ENCODE measurements at places on chromosomes 5 and 9. TPM values are rescaled to one million over a fixed set of nuclear protein-coding genes. Genes with fewer than 3 reads are reported as not detected.
A peak's percentile ranks its signal among the peaks of the same experiment; 100 is the strongest.

The RASGRF2 gene
- 17.4 TPM for total RNA-seq

The RNF14 gene
- 53.0 TPM for total RNA-seq

The LCN6 gene
- 24.2 TPM for total RNA-seq

The SPATA31E1 gene
- total RNA-seq = not detected

The RNF180 gene
- total RNA-seq = 44.5 TPM

The ASPN gene
- total RNA-seq = 113 TPM

The DOCK8 gene
- 42.8 TPM for total RNA-seq

DNA sequence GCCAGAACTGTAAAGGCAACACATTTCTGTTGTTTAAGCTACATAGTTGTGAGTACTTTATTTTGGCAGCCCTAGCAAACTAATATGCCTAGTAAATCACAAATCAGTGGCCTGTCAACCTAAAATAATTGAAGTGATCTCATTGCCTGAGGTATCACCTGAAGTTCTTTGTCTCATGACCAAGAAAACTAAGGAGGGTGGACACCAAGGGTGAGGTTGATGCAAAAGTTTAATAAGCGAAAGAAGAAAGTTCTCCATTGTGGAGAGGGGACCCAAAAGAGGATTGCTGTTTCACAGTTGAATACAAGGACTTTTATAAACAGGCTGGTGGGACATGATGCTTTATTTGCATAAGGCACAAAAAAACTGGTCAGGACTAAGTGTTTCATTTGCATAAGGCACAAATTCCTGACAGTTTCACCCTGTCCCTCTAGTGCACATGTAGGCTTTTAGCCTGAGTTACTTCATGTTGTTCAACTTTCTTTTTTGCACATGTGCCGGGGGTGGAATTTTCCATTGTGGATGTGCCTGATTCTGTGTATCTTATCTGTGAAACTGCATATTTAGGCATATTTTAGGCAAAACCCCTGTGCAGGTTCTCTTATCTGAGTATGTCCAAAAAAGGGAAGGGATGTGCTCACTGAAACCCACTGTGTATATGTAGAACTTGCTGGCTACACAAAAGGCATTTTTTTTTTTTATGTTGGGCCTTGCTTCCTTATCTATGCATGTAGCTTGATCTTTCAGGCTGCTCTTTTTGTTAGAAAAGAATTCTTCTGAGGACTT is 108.6 kb upstream of the RAI14 start:
- no peaks in the 10 kb centered on the region for H3K27me3 ChIP-seq
- H3K4me3 ChIP-seq = no peak overlapping the region
- DNase-seq = no peak
- H3K36me3 ChIP-seq = no peaks in the 10 kb centered on the region
- H3K27ac ChIP-seq = no peak overlapping the region

- no peaks in the 10 kb centered on the region for H3K36me3 ChIP-seq
- peaks cover 4% of the 10 kb centered on the region for H3K4me1 ChIP-seq
- DNase-seq = no peak
- no peak overlapping the region for H3K4me3 ChIP-seq
These were observed 607.2 kb upstream of the CLINT1 start for GRCh38 chr5:158466191-158466590.

DNA sequence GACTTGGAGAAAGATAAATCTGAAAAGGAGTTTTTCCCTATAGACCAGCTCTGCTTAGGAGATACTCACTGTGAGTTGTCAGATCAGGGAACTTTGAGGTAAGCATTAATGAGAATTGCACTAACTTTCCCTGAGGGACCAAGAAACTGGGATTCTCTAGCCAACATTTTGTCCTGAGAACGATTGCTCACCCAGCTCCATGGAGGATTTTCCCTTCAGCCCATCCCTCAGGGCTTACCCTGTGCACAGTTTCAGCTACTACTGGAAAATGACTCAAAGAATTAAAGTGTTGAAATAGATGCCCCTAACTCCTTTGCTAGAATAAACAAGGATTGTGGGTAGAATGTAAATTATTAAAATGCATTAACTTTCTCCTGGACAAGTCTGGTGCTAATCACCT is 237.2 kb upstream of the IL12B start:
- H3K27me3 ChIP-seq = no peaks in the 10 kb centered on the region
- no peak overlapping the region for H3K4me3 ChIP-seq
- no peak overlapping the region for H3K27ac ChIP-seq

DNA sequence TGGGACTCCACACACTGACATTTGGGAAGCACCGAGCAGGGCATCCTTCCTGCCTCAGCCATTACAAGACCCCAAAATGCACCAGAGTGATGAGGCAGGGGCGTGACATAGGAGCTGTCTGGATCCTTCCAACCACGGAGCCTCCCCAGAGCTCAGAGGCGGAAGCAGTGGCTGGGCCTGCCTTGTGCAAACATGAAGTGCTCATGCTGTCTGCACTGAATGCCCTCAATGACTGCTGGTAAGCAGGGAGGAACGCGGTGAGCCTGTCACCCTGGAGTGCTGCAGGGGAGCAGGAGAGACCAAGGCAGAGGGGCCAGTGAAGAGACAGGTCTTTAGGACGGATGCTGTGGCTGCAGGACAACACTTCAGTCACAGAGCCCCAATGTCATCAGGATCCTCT is 60.2 kb upstream of the HRH2 start:
- no peak overlapping the region for H3K27ac ChIP-seq
- no peak overlapping the region for H3K4me3 ChIP-seq
- no peaks in the 10 kb centered on the region for H3K4me1 ChIP-seq

DNA sequence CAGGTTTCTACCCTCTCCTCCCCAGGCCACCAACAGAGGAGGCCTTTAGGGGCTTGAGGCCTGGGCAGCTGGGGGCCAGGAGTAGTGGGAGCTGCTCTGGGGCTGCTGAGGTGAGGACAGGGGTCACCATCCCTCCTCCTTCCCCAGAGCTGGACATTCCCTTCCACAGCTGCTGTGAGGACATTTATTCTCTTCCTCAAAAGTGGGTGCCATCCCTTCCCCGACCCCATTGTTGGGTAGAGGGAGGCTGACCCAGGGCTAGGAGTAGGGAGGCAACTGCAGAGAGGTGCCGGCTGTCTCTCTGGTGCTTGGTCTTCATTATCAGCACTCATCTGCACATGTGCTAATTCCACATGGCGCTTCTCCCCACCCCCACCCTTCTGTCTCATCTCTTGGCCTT is 113.9 kb upstream of the FBXL7 start:
- no peak overlapping the region for H3K27ac ChIP-seq
- H3K4me1 ChIP-seq = no peaks in the 10 kb centered on the region
- no peak overlapping the region for H3K4me3 ChIP-seq
- DNase-seq = peak; percentile 56
- no peaks in the 10 kb centered on the region for H3K36me3 ChIP-seq

GRCh38 chr9:16405421-16405820 is 465.0 kb downstream of the BNC2 start:
- no peak overlapping the region for H3K4me3 ChIP-seq
- H3K27me3 ChIP-seq = no peaks in the 10 kb centered on the region
- no peak for DNase-seq
- H3K27ac ChIP-seq = no peak overlapping the region
- H3K36me3 ChIP-seq = no peaks in the 10 kb centered on the region

GRCh38 chr5:147341345-147341744 is 106.5 kb downstream of the STK32A start:
- no peaks in the 10 kb centered on the region for H3K36me3 ChIP-seq
- no peak overlapping the region for H3K27ac ChIP-seq
- H3K4me3 ChIP-seq = no peak overlapping the region
- no peak for DNase-seq
- H3K4me1 ChIP-seq = no peaks in the 10 kb centered on the region

- DNase-seq = no peak
- no peak overlapping the region for H3K27ac ChIP-seq
- H3K4me3 ChIP-seq = no peak overlapping the region
- no peaks in the 10 kb centered on the region for H3K36me3 ChIP-seq
- H3K4me1 ChIP-seq = no peaks in the 10 kb centered on the region
These were observed 14.9 kb upstream of the TMEM38B start for GRCh38 chr9:105679257-105680022.

DNA sequence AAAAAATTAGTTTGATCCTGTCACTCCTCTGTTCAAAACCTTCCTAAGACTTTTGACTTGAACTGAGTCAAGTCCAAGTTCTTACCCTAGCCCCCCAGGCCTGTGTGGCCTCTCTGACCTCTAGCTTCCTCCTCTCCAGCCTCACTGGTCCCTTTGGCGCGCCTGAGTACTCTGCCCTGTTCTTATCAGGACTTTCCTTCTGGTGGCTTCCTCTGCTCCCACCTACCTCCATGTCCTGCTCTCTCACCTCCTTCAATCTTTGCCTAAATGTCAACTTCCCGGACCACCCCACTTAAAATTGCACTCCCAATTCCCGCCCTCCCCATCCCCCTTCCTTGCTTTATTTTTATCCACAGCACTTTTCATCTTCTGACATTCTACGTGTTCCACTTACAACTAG is 526.1 kb upstream of the KLF4 start:
- H3K36me3 ChIP-seq = no peaks in the 10 kb centered on the region
- H3K27me3 ChIP-seq = no peaks in the 10 kb centered on the region

DNA sequence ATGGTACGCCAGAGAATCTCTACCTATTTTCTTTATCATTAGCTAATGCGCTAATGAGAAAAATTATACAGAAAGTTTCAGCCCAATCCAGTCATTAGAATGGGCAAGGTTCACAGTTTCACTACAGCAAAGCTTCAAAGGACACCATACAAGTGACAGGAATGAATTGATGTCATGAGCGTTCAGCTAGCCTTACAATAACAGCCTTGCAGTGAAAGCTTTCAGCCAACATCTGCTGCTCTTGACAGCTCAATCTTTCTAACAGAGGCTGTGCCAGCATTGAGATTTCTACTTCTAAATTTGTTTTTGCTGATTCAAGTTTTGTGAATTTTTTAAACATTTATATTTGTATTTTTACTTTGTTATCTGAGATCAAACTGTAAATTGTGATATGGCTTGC is 302.4 kb upstream of the FAM174A start:
- no peak overlapping the region for H3K27ac ChIP-seq
- DNase-seq = no peak
- H3K4me3 ChIP-seq = no peak overlapping the region
- H3K36me3 ChIP-seq = no peaks in the 10 kb centered on the region
- no peaks in the 10 kb centered on the region for H3K4me1 ChIP-seq

DNA sequence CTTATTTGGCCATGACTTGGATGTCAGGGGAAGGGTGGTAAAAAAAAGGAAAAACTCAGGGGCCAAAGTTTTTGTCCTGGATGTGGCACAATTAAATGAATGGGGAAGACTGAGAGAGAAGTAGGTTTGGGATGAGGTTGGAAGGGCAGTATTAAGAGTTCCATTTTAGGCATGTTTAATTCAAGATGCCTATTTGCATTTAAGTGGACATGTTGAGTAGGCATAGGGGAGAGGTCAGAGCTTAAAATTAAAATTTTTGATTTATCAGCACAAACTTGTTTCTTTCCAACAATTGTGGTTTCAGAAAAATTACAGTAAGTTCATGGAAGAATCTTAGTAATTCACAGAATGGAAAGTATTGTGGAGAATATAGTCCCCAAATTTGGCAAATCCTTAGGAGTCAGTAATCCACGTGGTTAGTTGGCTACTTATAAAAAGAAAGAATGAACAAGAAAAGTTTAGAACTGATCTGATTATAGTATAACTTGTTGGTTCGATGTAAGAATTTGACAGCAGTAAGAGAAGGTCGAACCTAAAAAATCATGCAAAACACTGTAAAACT is 265.9 kb downstream of the SAXO1 start:
- no peaks in the 10 kb centered on the region for H3K4me1 ChIP-seq
- H3K36me3 ChIP-seq = peaks cover 4% of the 10 kb centered on the region
- no peak for DNase-seq
- no peak overlapping the region for H3K27ac ChIP-seq

DNA sequence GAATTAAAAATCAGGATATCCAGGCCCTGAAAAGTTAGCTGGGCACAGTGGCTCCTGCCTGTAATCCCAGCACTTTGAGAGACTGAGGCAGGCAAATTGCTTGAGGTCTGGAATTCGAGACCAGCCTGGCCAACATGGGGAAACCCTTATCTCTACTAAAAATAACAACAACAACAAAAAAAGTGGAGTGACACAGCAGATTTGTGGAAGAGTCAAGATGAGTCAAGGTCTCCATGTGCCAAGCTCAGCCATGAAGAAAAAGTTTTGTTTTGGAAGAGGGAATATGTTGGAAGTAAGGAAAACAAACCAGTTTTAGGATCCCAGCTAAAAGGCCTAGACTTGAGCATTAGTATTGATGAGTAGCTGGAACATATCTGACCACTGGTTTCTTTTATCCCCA is 14.7 kb downstream of the LRRC70 start:
- H3K27me3 ChIP-seq = no peaks in the 10 kb centered on the region
- no peak overlapping the region for H3K4me3 ChIP-seq
- DNase-seq = no peak
- peaks cover 3% of the 10 kb centered on the region for H3K36me3 ChIP-seq

Measured in aorta (tissue), 5 donors.